ENCODE measurements at places on chromosomes 6 and 20.

DNA sequence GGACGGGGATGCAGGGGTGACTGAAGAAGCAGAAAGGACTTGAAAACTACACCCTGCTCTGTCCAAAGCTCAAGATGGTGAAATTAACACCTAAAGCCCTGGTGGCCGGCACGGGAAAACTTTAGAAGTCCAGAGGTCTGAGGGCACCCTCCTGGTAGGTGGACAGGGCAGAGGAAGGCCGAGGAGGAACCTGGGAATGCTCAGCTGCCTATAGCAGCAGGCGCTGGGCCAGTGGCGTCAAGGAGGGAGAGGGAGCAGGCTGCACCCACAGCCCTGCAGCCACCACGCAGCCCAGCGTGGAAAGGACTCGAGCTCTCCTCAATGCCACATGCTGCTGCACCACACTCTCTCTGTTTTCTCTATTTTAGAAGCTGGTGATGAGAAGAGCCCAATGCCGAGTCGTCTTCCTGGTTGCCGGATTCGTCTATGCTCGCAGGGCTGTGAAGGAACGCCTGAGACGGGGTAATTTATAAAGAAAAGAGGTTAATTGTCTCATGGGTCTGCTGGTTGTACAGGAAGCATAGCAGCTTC is 248.3 kb upstream of the AFDN start:
- DNase-seq: no peak
- peaks cover 52% of the 10 kb centered on the region for H3K4me1 ChIP-seq
- no peaks in the 10 kb centered on the region for H3K27me3 ChIP-seq
- H3K36me3 ChIP-seq: peaks cover 2% of the 10 kb centered on the region

- H3K36me3 ChIP-seq: no peaks in the 10 kb centered on the region
- no peak overlapping the region for H3K27ac ChIP-seq
- H3K4me1 ChIP-seq: no peaks in the 10 kb centered on the region
- H3K4me3 ChIP-seq: no peak overlapping the region
- no peaks in the 10 kb centered on the region for H3K27me3 ChIP-seq
These were observed 351.9 kb downstream of the BTBD3 start for GRCh38 chr20:12269579-12269978.

- DNase-seq: no peak
- H3K27me3 ChIP-seq: no peaks in the 10 kb centered on the region
- H3K27ac ChIP-seq: no peak overlapping the region
- H3K36me3 ChIP-seq: no peaks in the 10 kb centered on the region
- H3K4me1 ChIP-seq: peaks cover 4% of the 10 kb centered on the region
These were observed 6.4 kb upstream of the GMNN start for GRCh38 chr6:24768361-24768760.

DNA sequence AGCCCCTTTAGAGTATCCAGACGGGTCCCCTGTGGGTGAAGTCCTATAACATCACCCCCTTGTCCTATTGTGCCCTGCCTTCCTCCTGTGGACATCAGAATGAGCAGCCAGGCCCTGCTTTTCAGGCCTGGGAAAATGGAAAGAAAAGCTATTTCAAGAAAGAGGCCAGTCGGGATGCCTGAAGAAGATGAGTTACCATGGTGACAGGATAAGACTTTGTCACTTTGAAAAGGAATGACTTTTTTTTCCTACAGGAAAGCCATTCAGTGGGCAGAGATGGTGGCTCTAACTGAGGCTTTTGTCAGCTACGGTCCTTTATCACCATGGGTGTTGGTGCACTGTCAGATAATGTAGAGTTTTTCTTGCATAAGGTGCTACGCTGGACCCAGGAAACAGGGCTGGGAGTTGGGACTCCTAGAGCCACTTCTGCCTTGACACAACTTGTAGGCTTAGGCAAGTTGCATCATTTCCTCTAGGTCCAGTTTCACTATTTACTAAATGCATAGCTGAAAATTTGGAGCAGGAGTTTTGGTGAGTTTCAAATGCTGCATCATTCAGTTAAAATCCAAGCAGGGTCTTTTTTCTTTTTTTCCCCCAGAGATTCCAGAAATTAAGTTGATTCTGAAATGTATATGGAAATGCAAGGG is 293.6 kb upstream of the PRND start:
- H3K27ac ChIP-seq: no peak overlapping the region
- H3K4me3 ChIP-seq: peak overlapping the region; percentile 69
- no peaks in the 10 kb centered on the region for H3K27me3 ChIP-seq
- no peaks in the 10 kb centered on the region for H3K36me3 ChIP-seq
- H3K4me1 ChIP-seq: peaks cover 19% of the 10 kb centered on the region

GRCh38 chr6:149060985-149061760 is 256.3 kb upstream of the TAB2 start:
- no peak overlapping the region for H3K4me3 ChIP-seq
- no peaks in the 10 kb centered on the region for H3K36me3 ChIP-seq
- H3K27ac ChIP-seq: peak overlapping the region; percentile 14
- no peak for DNase-seq
- H3K27me3 ChIP-seq: no peaks in the 10 kb centered on the region

GRCh38 chr20:59972037-59972801 is 14.0 kb downstream of the CDH26 start:
- no peak for DNase-seq
- H3K27ac ChIP-seq: no peak overlapping the region
- no peak overlapping the region for H3K4me3 ChIP-seq
- H3K36me3 ChIP-seq: no peaks in the 10 kb centered on the region

DNA sequence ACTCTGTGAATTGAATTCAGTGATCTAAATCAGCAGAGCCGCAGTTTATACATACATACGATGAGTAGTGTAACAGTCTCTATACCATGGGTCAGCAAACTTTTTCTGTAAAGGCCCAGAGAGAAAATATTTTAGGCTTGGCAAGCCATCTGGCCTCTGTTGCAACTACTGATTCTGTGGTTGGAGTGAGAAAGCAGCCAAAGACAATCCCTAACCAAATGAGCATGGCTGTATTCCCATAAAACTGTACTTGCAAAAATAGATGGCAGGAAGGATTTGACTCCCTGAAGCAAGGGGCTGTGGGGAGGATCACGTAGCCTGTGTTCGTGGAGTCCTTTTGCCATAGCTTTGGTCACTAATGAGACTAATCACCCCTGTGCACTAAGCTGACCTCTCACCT is 17.9 kb upstream of the MOCS1 start:
- no peaks in the 10 kb centered on the region for H3K36me3 ChIP-seq
- H3K27ac ChIP-seq: no peak overlapping the region
- DNase-seq: no peak

- no peak overlapping the region for H3K27ac ChIP-seq
- H3K27me3 ChIP-seq: peaks cover 14% of the 10 kb centered on the region
- H3K4me3 ChIP-seq: no peak overlapping the region
- no peaks in the 10 kb centered on the region for H3K36me3 ChIP-seq
- no peaks in the 10 kb centered on the region for H3K4me1 ChIP-seq
- no peak for DNase-seq
These were observed 55.3 kb upstream of the GPR6 start for GRCh38 chr6:109922851-109923250.

DNA sequence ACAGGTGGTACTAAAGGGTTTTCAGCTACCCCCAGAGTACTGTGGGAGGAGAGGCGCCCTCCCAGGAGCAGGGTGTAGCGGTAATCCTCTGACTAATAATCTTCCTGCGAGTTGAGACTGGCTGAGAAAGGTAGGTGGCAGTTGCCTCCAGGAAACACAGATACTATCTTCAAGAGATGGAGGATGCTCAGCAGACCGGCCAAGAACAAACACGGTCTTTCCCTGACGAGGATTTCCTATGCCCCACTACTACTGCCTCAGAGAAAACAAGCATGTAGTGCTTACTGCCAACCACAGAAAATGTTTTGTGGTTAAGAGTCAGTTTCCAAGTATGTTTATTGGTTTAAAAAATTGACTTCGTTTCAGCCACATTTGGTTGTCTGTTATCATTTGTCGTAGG is 26.8 kb downstream of the C6orf89 start:
- no peak for DNase-seq
- H3K27ac ChIP-seq: no peak overlapping the region
- H3K4me3 ChIP-seq: no peak overlapping the region
- no peaks in the 10 kb centered on the region for H3K36me3 ChIP-seq
- H3K4me1 ChIP-seq: peaks cover 6% of the 10 kb centered on the region

DNA sequence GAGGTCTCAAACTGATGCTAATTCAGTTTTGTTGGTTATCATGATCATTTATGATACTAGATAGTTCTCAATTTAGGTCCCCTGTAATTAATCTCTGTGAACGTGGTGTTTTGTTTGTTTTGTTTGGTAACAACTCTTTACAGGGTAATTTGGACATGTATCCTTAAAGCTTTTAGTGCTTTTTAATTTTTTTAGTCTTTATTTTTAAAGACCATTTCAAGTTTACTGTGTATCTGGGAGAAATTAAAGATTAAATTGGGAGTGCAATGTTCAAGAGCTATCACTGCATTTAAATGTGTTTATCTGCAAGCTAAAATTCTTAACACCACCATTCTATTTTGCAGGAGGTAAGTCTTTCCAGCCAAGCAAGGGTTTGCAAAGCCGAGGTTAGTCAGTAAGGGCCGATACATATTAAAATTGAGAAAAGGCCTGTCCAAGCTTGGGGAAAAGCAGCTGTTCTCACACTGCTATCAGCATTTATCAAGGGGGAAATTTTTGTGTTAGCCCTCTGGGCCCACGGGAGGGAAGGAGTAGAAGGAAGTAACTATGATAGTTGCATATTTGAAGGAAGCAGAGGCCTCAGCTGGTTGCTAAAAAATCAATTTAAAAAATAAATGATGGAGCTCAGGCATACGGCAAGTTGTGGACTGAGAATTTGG is 59.3 kb upstream of the ZNF217 start:
- DNase-seq: no peak
- H3K4me1 ChIP-seq: peaks cover 25% of the 10 kb centered on the region
- no peak overlapping the region for H3K4me3 ChIP-seq

DNA sequence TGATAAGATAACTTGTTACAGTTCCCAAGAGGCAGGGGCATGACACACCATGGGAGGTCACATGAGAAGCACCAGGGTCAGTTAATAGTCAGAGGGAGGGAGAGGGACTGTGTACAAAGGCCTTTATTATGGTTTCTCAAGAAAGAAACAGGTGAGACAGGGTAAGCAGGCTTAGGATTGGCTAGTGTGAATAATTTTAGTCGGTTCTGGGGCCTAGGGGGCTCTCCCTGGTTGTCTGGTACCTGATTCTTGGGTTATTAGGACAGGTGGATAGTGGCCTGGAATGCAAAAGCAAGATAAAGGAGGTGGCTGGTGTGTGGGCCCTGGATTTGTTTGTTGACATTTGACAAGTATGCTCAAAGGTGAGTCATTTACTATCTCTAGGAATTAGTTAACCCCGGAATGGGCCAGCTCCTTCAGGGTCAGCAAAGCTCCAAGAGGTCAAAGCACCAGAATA is 49.4 kb upstream of the MCUR1 start:
- H3K27me3 ChIP-seq: no peaks in the 10 kb centered on the region
- peaks cover 4% of the 10 kb centered on the region for H3K4me1 ChIP-seq
- no peak overlapping the region for H3K27ac ChIP-seq
- no peak for DNase-seq

DNA sequence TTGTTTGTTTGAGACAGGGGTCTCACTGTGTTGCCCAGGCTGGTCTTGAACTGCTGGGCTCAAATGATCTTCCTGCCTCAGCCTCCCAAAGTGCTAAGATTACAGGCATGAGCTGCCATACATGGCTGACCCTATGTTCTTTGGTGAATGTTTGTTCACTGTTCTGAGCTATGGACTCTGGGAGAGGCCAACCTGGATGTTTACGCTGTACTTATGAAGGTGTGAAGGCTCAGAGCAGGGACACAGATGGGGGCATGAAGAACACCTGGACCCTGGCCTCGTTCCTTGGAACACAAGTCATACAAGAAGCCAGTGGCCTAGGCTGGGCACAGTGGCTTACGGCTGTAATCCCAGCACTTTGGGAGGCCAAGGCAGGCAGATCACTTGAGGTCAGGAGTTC is 21.1 kb upstream of the CD24 start:
- peaks cover 3% of the 10 kb centered on the region for H3K4me1 ChIP-seq
- no peak overlapping the region for H3K27ac ChIP-seq
- H3K4me3 ChIP-seq: no peak overlapping the region
- no peaks in the 10 kb centered on the region for H3K27me3 ChIP-seq
- H3K36me3 ChIP-seq: no peaks in the 10 kb centered on the region

GRCh38 chr6:51029561-51029960 is 210.9 kb downstream of the TFAP2B start:
- no peaks in the 10 kb centered on the region for H3K4me1 ChIP-seq
- no peak overlapping the region for H3K4me3 ChIP-seq
- H3K27ac ChIP-seq: no peak overlapping the region
- DNase-seq: no peak

- H3K4me1 ChIP-seq: peaks cover 23% of the 10 kb centered on the region
- no peaks in the 10 kb centered on the region for H3K27me3 ChIP-seq
- peaks cover 7% of the 10 kb centered on the region for H3K36me3 ChIP-seq
- no peak for DNase-seq
- H3K27ac ChIP-seq: no peak overlapping the region
- no peak overlapping the region for H3K4me3 ChIP-seq
These were observed 10.7 kb downstream of the PKIB start for GRCh38 chr6:122620902-122621301.

GRCh38 chr20:36218380-36219064 is 17.8 kb upstream of the AAR2 start:
- H3K36me3 ChIP-seq: no peaks in the 10 kb centered on the region
- no peaks in the 10 kb centered on the region for H3K27me3 ChIP-seq
- H3K27ac ChIP-seq: no peak overlapping the region
- H3K4me1 ChIP-seq: peaks cover 6% of the 10 kb centered on the region

- no peak overlapping the region for H3K27ac ChIP-seq
- H3K36me3 ChIP-seq: peaks cover 3% of the 10 kb centered on the region
- H3K27me3 ChIP-seq: peaks cover 71% of the 10 kb centered on the region
- no peak overlapping the region for H3K4me3 ChIP-seq
These were observed 92.7 kb upstream of the AFDN start for GRCh38 chr6:167733740-167734661.

DNA sequence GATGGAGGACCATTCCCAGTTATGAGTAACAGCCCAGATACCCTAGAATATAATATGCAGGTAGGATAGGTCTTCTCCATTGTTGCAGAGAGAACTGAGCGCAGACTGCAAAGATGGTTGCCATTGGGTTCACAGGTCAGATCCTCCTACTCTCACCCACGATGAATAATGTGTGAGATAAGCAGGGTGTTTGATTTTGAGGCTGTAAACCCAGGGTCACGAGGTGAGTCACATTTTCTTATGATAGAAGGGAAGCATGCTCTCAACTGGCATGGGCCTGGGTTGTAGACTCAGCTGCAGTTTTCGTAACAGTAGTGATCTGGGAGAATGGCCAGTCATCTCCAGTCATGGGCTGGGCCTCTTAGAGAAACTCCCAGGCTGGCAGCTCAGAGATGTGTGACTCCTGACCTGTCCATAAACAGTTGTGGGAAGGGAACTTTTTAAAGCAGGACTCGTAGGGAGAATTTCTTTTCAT is 74.2 kb downstream of the CD164 start:
- H3K4me3 ChIP-seq: no peak overlapping the region
- no peak overlapping the region for H3K27ac ChIP-seq
- H3K27me3 ChIP-seq: no peaks in the 10 kb centered on the region
- H3K36me3 ChIP-seq: no peaks in the 10 kb centered on the region
- no peak for DNase-seq

- no peak overlapping the region for H3K4me3 ChIP-seq
- no peaks in the 10 kb centered on the region for H3K27me3 ChIP-seq
- H3K27ac ChIP-seq: peak overlapping the region; percentile 62
- H3K4me1 ChIP-seq: peaks cover 39% of the 10 kb centered on the region
- H3K36me3 ChIP-seq: peaks cover 3% of the 10 kb centered on the region
These were observed 82.7 kb downstream of the TIAM2 start for GRCh38 chr6:155077784-155078183.

GRCh38 chr6:85354761-85355618 is 94.9 kb upstream of the NT5E start:
- H3K36me3 ChIP-seq: no peaks in the 10 kb centered on the region
- no peaks in the 10 kb centered on the region for H3K27me3 ChIP-seq
- H3K4me3 ChIP-seq: no peak overlapping the region
- DNase-seq: peak; percentile 63
- no peak overlapping the region for H3K27ac ChIP-seq

All from neural crest cell (in vitro differentiated cells).